ENCODE measurements at places on chromosomes 12 and 14.

DNA sequence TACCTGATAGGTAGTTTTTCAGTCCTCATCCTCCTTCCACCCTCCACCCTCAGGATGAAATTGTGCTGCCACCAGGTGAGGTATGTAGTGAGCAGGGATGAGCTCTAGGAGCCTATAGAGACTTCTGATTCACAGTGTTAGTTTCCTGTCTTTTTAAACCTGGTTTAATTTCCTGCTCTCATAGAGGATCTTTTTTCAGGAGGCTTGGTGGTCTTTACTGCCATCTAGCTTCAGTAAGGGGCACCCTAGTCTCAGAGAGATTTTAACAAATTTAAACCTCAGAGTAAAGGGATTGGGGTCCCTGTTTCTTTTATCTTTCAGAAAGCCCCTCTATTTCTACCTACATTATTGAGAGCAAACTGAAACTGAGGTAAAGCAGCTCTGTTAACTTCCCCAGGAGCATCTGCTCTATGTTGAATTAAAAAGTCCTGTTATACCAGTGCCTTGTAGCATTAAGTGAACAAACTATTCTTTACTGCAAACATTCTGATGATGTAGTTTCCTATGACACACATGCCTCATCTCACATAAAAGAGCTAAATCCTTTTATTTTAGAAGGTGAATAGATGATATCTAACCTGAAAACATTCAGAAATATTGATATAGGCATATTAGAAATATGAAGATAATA, 172.2 kb upstream of the DDHD1 start:
- DNase-seq, result no peak

GRCh38 chr12:77640356-77640755, 190.3 kb upstream of the NAV3 start:
- no peak for DNase-seq

DNA sequence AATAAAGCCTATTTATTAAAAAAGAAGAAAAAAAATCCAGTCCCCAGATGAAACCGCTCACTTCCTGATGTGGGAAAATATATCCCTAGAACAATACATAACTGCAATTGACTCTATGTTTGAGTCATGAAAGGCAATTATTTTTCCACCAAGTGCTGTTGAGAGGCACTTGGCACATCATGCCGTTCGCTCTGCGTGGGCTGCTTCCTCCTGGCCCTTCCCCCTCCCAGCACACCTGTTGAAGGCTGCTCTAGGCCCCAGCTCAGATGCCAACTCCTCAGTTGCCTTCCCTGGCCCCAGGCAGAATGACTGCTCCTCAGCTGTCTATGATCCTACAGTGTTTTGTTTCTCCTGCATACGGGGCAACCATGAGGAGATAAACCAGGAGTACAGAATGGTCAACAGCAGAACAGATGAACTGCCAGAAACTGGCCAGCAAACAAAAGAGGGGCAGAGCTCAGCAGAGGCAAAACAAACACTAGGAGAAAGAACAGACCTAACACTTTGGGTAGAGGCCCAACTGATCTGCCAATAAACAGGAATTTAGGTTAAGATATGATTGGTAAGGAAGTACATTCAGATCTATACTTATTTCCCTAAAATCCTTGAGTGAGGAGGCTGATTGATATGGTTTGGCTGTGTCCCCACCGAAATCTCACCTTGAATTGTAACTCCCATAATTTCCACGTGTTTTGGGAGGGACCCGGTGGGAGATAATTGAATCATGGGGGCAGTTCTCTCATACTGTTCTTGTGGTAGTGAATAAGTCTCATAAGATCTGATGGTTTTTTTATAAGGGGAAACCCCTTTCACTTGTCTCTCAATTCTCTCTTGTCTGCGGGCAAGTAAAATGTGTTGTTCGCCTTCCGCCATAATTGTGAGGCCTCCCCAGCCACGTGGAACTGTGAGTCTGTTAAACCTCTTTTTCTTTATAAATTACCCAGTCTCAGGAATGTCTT, 58.6 kb downstream of the SLC38A1 start:
- peak; percentile 81 for DNase-seq

- no peak for DNase-seq
Observed at GRCh38 chr12:105480162-105480561, 149.7 kb downstream of the C12orf75 start.

- DNase-seq, result no peak
Observed at GRCh38 chr14:24959791-24960331, 90.1 kb downstream of the STXBP6 start.

GRCh38 chr12:100372853-100373640, 16.2 kb downstream of the SLC17A8 start:
- no peak for DNase-seq

- DNase-seq, result no peak
Observed at GRCh38 chr12:41497409-41497808, 309.3 kb downstream of the PDZRN4 start.

- peak; percentile 97 for DNase-seq
Observed at GRCh38 chr14:99271951-99272631, at the start of gene BCL11B. BCL11B (minus strand) TSS chr14:99272197; CDS start chr14:99271218, 979 bp downstream.

DNA sequence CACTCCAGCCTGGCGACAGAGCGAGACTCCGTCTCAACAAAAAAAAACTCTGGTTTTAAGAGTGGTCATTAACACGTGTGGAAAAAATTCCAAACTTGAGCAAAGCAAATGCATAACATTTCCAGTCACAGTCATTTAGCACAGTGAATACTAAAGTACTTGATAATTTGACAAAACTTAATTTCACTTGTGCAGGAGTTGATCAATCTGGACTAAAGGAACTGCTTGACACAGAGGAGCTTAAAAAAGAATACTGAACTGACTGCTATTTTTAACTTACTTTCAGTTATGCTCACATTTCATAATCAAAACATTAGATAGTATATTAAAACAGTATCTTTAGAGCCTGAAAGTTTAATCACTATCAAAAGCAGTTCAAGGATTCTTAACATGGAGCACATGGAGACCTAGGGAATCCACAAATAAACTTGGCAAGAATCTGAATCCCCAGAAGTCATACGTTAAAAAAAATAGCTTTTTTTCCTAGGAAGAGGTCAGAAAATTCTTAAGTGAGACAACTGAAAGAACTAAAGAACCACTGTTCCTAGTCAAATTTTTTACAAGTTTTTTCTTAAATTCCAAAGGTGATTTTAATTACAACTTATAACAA, 7.4 kb downstream of the UBE2N start:
- no peak for DNase-seq

DNA sequence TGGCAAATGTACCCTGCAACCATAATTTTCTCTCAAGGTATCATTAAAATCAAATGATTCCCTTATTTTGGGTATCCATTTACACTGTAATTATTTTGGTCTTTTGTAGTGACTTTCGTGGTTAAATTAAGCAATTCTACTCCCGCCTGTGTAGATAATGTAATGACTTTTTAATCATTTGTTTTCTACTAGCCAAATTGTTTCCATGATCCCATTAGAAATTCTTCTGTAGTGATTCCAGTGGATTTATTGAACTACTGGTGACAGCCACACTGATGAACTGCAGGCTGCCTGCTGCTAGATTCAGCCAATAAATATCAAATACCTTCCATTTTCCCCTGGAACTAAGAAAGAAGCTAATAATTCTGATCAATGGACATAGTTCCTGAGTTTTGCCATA, 96.0 kb downstream of the WIF1 start:
- DNase-seq, result no peak

GRCh38 chr12:57173089-57173488, 25.7 kb upstream of the LRP1-AS start:
- DNase-seq, result no peak

GRCh38 chr14:92436115-92436776, 77.3 kb upstream of the RIN3 start:
- no peak for DNase-seq
